ENCODE measurements at places on chromosomes 13 and 19.

DNA sequence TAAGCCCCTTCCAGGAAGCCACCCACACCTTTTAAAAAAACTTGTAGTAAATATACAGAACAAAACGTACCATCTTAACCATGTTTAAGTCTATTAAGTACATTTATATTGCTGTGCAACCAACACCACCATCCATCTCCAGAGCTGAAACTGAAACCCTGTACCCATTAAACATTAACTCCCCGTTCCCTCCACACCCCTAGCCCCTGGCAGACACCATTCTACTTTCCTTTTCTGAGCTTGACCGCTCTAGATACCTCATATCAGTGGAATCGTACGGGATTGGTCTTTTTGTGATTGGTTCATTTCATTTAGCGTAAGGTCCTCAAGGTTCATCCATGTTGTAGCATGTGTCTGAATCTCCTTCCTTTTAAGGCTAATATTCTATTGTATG lies 13.0 kb upstream of the SPATA13 start:
- no peak for DNase-seq

DNA sequence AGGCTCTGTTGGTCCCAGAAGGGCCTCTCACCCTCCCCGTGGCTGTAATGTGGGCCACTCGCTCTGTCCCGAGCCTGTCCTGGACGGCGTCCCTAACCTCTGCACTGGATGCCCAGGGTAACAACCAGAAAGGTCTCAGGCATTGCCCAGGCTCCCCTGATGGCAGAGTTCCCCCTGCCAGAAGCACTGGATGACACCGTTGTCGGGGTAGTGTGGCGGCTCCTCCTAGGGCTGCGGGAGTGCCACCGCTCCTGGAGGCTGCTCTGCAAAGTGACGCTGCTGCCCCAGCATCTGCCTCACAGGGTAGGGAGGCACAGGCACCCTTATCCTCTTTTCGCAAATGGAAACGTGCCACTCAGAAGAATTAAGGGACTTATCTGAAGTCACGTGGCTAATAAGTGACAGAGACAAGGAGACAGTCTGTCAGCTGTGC lies 32.0 kb downstream of the MPHOSPH8 start:
- DNase-seq = no peak

- DNase-seq = no peak
Observed at GRCh38 chr19:38784224-38784623, 4.8 kb upstream of the LGALS7B start.

DNA sequence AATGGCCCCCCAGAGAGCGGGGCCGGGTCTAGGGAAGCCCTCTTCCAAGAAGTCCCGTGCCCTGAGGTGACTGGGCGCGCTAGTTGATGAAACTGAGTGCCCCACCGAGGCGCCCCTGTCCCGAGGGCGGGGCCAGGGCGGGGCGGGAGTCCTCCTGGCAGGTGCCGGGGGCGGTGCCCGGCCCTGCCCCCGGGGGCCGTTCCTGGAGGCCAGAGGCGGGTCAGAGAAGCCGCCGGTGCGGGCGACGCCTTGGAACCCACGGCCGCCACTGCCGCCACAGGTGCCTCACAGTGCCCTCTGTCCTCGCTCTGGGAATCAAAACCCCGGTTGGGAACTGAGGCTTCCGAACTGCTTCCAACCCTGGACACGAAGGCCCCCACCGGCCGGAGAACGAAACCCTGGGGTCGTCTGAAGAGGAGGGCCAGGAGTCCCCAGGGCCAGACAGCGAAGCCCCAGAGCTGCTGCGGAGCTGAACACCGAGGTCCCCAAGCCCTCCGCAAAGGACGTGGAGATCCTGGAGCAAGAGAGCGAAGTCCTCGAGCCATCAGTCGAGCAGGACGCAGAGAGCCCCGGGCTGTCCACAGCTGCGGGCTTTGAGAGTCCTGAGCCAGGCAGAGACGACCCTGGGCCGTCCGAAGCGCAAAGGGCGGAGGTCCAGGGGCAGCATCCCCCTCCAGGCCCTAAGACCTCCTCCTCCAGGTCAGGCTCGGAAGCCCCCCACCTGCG lies at the start of gene MISP3:
TSS of gene MISP3 (plus strand) at position 252 of the 726 bp plus-strand sequence. CDS start 524 bp downstream, outside the sequence.
- peak; percentile 37 for DNase-seq

DNA sequence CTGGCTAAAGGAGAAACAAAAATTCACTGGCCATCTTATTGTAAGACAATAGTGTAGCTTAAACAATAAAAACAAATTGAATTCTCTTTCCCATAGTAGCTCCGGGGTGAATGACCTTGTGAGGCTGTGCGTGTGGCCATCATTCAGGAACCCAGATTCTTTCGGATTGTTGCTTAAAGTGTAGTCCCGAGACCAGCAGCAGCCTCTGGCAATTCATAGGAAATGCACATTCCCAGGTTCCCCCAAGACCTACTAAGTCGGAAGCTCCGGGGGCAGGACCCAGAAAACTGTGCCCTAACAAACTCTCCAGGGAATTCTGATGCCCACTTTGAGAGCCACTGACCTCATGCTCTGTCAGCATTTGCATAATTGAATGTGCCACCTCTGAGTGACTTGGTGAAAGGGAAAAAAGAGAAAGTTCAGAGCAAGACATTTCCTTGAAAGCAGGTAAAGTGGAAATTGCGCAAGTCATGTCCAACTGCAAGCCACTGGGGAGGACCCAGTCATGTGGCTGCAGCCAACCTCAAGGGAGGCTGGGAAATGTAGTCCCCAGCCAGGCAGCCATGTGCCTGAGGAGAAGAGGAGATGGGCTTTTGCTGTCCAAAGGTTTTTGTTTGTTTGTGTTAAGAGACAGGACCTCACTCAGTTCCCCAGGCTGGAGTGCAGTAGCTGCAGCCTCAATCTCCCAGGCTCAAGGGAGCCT lies 50.7 kb upstream of the PNMA8B start:
- DNase-seq = peak; percentile 16

GRCh38 chr13:113554333-113554700 lies 30.2 kb upstream of the TFDP1 start:
- no peak for DNase-seq

GRCh38 chr13:33751151-33751550 lies 66.8 kb upstream of the RFC3 start:
- no peak for DNase-seq

DNA sequence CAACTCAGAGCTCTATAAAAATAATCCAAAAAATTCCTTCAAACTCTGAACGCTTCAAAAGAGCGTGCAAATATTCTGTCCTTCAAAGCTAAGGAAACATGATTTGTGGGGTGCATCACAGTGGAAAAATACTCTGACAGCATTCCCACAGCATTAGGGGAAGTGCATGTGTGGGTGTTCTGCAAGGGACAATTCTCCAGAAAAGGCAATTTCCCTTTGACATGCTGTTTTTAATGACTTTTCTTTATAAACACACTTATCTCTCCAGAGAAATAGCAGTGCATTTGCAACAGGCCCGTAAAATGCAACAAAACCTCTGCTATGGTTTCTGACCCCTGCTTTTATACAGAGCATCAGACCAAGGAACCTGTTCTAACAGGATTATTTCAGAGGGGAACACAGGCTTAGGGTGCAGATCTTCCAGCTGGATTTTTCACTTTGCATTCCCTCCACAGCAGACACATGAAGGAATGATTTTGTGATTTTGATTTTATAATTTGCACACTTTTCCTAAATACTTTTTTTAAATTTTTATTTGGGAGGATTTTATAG lies 42.6 kb downstream of the KL start:
- no peak for DNase-seq

DNA sequence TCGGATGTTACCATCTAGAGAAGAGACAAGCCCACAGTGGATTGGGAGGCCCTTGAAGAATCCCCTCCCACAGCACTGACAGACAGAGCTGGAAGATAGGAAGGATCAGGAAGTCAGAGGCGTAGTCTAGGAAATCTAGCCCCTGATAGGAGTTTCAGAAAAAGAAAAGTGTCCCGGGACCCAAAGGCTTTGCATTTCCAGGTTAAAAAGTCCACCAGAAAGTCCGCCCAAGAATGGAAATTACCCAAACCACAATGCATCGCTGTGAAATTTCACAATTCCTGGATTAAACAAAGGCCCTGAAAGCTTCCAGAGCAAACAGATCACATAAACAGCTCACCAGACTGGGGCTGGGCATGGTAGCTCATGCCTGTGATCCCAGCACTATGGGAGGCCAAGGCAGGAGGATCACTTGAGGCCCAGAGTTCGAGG lies 146.9 kb downstream of the KDM4B start:
- no peak for DNase-seq

GRCh38 chr19:33507021-33507956 lies 14.3 kb downstream of the PEPD start:
- no peak for DNase-seq

DNA sequence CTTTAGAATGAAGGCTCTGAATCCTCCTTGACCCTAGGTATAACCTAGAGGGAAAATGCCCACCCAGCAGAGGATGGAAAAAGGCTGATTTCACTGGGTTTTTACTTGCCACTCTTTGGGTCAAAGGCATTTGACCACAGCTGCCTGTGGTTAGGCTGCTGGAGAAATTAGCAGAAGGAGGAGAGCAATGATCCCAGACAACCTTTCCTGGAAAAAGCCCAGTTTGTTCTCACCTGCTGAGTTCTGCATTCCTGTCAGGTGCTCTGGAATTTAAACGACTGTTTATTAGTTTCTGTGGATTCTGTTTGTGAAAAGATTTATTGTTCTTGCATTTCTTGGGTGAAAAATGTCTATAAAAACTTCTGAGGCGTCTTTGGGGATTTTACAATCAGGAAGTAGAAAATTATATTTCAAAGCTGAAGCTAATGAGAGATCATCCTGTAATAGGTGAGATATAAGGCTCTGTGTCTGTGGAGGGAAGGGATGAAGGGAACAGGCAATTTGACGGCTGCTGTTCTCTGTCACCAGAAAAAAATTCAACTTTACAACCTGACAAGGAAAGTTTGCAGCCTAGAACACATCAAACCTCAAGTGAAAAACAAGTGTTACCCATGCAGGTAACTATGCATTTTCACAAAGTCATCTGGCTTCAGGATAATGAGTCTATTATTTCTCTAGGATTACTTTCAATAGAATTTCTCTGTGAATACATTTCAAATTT lies 519.7 kb downstream of the DIAPH3 start:
- DNase-seq = no peak

- peak; percentile 25 for DNase-seq
Observed at GRCh38 chr13:99527301-99527700, 26.0 kb downstream of the TM9SF2 start.

DNA sequence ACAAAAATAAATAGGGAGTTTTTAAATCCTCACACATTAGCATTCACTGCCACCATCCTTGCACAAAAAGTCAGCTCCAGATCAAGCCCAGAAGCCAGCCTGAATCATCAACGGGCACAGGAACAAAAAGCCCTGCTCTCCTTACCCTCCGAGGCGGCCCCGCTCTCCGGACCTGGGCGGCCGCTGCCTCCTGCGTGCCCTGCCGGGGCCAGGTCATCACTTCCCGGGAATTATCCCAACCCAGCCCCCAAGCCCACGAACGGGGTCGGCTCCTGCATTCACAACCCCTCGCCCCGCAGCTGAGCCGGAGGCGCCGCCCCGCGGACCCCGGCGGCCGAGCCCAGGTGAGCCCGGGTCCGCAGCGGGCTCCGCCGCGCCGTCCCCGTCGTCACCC lies 754 bp downstream of the DNAJB1 start:
- no peak for DNase-seq

GRCh38 chr13:72960541-72960940 lies 98.3 kb upstream of the KLF5 start:
- no peak for DNase-seq

DNA sequence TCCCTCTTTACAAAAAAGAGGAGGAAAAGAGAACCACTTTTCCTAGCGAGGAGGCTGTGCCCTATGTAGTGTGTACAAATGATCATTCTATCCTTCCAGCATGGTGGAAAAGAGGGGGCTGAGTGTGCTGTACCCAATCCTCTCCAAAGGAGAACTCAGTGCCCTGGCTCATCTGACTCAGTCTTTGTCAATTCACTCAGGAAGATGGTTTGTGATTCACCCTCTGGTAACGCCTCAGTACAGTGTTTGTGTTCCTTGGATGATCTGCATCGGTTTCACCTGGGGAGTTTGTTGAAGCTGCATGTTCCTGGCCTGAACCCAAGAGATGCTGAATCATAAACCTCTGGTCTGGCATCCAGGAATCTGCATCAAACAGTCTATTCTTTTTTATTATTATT lies 18.3 kb upstream of the ENOX1 start:
- DNase-seq = no peak

DNA sequence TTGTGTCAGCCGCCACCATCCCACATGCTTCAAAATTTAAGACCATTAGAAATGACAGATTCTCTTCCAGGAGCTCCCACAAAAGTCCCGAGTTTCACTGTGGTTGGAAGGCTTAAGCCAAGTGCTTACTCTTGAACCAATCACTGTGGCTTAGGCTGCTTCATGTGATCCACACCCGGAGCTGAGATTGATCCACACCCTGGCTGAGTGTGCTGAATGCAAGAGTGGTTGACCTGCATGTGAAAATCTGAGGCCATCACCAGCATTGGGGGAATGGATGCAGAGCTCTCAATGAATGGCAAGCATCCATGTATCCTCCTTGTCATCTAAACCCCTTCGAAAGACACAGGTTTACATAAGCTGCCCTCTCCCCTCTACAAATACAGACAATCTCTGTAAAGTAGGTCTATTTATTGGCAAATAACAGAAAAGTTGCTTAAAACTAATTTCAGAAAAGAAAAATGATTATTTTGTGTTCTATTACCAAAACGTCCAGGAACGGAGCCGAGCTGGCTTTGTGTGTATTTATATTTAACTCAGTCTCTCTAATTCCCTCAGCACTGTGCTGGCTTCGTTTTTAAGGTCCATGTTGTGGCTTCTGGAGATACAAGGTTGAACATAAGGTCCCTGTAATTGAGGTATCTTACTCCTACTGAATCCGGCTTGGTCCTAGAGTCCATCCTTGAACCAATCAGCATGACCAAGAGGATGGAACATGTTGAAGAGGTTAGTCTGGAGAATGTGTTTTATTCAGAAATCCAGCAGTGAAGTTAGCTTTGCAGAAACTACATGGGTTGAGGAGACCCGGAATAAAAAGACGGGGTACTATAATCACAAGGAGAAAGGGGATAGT lies 332.4 kb downstream of the LIG4 start:
- DNase-seq = no peak

DNA sequence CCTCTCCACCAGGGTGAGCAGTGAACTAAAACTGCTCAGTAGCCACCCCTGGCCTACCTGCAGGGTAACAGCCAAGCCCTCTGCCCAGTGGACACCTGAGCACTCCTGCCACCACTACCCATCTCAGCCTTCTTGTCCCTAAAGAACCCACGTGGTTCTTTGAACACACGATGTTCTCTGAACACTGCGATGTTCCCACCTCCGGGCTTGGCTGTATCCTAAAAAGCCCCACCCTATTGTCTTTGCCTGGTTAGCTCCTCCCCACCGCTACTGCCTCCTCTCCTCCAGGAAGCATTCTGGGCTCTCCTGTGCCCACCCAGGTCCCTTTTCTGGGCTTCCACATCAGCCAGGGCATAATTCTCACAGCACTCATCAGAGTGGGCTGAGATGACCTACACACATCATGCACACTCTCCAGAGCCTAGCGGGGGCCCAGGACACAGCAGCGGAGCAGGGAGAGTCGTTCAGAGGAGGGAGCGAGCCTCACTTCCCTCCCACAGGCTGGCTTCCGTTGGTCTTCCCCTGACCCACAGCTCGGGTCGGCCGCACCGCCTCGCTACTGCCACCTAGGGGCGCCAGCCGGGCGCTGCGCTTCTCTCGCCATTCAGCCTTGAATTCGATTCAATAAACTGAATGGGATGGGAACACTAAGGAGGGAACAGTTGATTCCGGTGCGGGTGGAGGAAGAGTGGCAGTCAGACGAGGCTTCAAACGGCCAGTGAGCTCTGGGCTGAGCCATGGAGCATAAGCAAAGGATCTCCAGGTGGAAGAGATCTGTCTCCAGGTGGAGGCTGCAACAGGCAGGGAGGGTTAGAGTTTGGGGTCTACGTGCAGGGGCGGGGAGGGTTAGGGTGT lies 3.2 kb downstream of the ELAVL1 start:
- peak; percentile 77 for DNase-seq

All from CD4-positive, alpha-beta T cell treated with Interleukin-21 for 1 hour (primary cell).